ENCODE measurements at places on chromosomes 11 and 22.

GRCh38 chr22:47380692-47381091 is 618.2 kb downstream of the TBC1D22A start:
- DNase-seq = no peak

DNA sequence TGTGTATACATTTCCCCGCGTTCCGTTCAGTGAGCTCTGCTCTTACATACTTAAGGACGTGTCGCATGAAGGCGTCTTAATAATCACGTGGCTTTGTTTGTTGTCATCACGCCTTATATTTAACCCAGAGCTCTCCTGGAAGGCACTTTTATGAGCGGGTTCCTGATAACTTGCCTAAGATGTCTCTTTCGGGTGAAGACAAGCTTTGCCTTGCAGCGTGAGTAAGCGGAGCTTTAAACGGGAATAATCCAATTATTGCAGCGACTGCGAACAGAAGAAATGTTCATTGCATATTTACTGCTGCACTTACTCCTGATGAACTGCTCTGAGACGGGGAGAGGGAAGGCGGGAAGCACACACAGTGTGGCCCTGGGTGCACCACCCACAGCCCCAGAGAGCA is 1128.2 kb downstream of the BRD1 start:
- no peak for DNase-seq

DNA sequence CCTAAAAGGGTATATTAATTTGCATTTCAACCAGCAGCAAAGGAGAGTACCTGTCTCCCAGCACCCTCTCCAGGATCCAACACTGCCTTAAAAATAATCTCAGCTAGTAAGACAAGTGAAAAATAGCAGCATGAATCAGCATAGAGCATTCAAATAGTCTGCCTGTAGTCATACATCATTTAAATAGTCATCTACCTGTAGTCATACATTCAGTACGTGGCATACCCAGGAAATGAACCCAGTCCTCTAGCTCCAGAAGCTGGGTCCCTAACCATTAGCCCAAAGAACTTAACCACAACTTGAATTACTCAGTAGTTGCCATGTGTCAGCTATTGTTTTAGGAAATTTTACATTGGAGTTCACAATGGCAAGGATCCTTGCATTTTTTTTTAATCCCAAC is 9.3 kb downstream of the TENM4 start:
- no peak for DNase-seq

- no peak for DNase-seq
Observed at GRCh38 chr22:43129426-43130425, 13.5 kb downstream of the MCAT start.

- DNase-seq = no peak
Observed at GRCh38 chr11:75667831-75668450, 897 bp downstream of the MAP6 start.

DNA sequence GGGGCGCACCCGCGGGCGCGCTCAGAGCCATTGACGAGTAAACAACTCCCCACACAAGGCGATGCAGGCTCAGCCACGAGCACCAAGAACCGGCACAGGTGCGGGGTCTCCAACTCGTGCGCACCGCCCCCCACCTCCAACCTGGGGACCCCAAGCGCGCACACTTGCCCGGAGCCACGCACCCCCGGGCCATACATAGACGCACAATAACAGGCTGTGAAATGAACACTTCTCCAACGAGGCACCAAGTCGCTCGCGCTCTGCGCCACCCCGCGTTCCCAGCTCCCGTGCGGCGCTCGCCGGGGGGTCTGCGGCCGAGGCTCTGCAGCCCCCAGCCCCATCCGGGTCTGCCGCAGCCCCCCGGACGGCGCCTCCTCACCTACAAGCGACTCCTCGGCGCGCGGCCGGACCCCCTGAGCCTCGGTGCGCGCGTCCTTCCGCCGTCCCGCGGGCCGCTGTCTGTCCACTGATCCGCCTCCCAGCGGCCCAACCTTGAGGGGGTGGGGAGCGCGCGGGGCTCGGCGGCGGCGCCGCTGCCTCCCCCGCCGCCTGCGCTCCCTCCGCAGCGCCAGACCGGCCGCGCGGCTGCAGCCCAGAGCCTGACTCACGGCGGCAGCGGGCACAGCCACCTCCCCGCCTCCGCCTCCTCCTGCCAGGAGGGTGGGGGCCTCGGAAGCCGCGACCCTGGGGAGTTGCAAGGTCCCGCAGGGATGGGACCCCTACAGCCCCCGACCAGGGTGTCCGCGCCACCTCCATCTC is 1.6 kb downstream of the IFITM10 start:
- DNase-seq = no peak

- DNase-seq = no peak
Observed at GRCh38 chr11:46905806-46906205, 12.5 kb downstream of the LRP4 start.

- no peak for DNase-seq
Observed at GRCh38 chr22:33076343-33076742, 18.2 kb upstream of the SYN3 start.

GRCh38 chr11:10650630-10651029 is 42.9 kb downstream of the IRAG1 start:
- DNase-seq = no peak

DNA sequence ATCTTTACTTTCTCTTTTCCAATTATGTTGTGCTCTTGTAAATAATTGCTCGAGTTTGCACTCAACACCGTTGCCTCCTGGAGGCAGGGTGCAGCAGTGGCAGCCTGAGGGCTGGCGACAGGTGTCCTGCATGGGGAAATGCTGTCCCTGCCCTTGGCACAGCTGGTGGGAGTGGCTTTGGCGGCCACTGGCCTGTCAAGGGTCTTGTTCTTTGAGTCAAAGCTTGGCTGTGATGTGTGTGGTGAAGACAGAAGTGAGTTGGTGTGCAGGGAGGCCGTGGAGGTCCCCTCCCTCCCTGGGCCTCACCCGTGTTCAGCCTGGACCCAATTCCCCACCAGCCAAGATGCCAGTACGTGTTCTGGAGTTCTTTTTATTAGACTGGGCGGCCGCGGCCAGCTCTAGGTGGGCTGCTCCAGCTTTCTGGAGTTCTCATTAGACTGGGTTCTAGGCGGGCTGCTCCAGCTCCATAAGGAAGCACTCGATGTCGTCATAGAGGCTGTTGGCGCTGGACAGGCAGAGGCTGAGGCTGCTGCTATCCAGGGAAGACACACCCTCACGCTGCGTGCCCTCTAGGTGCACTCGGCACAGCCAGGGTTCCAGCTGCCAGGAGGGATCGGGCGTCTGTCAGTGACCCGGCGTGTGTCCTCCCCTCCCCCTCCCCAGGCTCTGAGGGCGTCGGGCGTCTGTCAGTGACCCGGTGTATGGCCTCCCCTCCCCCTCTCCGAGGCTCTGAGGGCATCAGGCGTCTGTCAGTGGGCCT is 3.4 kb downstream of the IRF7 start:
- DNase-seq = no peak

GRCh38 chr11:34658071-34659015 is 37.5 kb downstream of the EHF start:
- no peak for DNase-seq

GRCh38 chr11:76791861-76792260 is 8.7 kb downstream of the TSKU start:
- DNase-seq = no peak

- no peak for DNase-seq
Observed at GRCh38 chr11:72220696-72221363, 3.7 kb upstream of the INPPL1 start.

- DNase-seq = no peak
Observed at GRCh38 chr11:63907808-63908530, 9.0 kb downstream of the RCOR2 start.

DNA sequence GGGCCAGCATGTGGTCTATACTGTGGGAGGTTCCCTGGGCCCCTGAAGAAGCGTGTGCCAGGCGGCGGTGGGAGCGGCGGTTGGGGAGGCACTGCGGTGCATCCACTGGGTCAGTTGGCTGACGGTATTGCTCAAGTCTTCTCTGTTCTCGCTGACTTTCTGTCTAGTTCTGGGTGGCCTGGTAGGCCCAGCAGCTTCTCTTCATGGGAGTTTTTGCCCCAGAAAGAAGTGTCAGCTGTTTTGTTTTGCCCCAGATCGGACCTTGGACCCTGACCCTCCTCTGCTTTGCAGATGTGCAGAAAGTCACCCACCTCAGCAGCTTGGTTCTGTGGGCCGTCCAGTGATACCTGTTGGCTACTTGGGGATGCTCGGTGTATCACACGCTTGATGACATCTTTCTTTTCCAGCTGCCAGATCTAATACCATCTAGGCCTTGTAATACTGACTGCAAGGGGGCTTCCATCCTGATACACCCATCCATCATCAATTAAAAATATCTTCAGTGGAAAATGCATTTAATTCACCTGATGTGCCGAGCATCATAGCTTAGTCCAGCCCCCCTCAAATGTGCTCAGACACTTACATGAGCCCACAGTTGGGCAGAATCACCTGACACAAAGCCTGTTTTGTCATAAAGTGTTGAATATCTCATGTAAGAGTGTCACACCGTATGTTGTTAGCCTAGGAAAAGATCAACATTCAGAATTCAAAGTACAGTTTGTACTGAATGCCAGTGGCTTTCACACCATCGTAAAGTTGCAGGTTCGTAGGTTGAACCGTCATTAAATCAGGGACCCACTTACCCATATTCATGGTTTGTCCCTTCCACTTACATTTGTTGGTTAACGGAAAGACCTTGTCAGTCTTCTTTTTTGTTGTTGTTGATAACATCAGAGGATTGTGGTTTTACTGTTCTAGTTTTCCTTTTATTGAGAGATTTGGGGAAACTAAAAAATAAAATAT is 13.9 kb downstream of the ZBED4 start:
- no peak for DNase-seq

- DNase-seq = no peak
Observed at GRCh38 chr22:39148026-39148726, 4.3 kb downstream of the CBX7 start.

- DNase-seq = no peak
Observed at GRCh38 chr22:38845004-38845740, 1.3 kb upstream of the NPTXR start.

- DNase-seq = no peak
Observed at GRCh38 chr11:82703796-82704195, 29.9 kb downstream of the FAM181B start.

GRCh38 chr11:126797457-126798169 is 203.0 kb downstream of the KIRREL3 start:
- no peak for DNase-seq

DNA sequence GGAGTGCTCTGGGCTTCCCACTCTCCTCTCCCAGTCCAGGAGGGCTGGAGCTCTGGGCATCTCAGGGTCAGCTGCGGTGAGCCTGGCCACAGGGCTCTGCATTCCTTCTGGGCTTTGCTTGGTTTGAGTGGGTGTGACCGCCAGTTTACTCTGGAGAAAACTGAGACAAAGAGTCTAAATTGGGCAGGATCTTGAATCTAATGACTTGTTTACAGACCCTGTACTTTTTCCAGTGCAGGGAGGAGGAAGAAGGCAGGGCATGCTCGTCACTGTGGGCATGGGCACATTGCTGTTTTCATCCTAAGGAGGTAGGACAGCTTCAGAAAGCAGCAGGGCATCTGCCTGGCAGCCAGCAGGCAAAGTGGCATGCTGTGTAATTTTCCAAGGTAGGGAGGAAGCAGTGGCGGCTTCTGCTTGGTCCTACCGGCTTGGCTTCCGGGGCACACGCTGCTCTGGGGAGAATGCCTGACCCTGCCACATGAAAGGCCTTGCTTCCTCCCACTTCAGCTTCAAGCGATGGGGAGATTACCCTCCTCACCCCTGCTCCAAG is 22.9 kb downstream of the FLI1 start:
- DNase-seq = no peak

- no peak for DNase-seq
Observed at GRCh38 chr22:29861672-29862297, 21.2 kb upstream of the MTMR3 start.

- DNase-seq = no peak
Observed at GRCh38 chr22:17964643-17965042, 59.7 kb downstream of the MICAL3 start.

DNA sequence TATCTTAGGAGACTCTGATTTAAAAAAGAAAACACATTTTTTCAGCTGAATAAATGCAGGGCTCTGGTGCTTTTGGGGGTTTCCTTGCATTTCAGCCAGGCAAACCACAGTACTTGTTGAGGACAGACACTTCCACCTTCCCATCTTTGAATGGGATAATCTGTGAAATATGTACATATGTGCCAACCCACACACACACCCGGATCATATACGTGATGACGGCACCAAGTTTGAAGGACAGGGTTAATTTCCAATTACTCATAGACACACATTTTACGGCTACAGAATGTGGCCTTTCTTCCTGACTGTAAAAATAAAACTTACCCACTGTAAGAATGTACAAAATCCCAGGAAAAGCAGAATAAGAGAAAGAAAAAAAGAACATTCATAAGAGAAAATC is 104.4 kb downstream of the MPPED2 start:
- DNase-seq = no peak

GRCh38 chr11:28144808-28145207 is 36.6 kb downstream of the METTL15 start:
- no peak for DNase-seq

DNA sequence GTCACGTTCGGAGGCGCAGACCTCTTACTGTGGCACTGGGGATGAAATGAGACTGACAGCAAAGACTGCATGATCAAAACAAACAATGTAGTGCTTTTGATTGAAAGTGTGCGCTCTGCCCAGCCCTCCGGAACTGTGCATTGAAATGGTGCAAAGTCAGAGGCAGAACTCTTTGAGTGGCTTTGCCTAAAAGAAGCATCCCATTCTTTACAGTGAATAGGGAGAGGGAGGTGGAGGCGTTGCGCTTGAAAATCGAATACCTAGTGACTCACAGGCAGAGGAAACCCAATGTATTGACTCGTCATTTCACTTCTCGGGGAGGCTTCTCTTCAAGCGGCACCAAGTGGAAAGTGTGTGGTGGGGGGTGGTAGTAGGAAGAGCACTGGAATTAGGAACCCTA is 10.9 kb downstream of the RCN1 start:
- no peak for DNase-seq

DNA sequence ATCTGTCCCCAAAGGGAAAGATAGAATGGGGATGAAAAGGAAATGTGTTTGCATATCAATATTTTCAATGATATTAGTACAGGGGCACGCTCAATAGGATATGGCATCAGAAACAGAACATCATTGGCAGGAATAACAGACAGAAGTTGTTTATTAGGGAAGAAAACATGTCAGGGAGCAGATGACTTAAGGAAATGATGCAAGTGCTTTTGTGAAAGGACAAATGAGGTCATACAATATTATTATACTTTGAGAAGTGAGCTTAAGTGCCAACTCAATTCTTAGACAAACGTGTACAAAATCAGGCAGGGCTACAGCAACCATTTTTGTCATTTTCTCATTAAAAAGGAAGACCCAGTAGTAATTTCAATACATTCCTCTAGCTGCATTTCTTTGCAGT is 388.4 kb downstream of the SOX6 start:
- DNase-seq = no peak

GRCh38 chr11:8201644-8202365 is 33.0 kb upstream of the RIC3 start:
- DNase-seq = no peak

- DNase-seq = no peak
Observed at GRCh38 chr11:76166314-76166713, 40.0 kb downstream of the WNT11 start.

- no peak for DNase-seq
Observed at GRCh38 chr11:76653012-76653673, 17.4 kb downstream of the LRRC32 start.

- DNase-seq = peak; percentile 86
Observed at GRCh38 chr11:64181506-64182411, 4.2 kb upstream of the STIP1 start.

Data from HFF-Myc (cell line).